Fibroblast of pulmonary artery (primary cell): ENCODE measurements at places on chromosomes 1 and 21.

DNA sequence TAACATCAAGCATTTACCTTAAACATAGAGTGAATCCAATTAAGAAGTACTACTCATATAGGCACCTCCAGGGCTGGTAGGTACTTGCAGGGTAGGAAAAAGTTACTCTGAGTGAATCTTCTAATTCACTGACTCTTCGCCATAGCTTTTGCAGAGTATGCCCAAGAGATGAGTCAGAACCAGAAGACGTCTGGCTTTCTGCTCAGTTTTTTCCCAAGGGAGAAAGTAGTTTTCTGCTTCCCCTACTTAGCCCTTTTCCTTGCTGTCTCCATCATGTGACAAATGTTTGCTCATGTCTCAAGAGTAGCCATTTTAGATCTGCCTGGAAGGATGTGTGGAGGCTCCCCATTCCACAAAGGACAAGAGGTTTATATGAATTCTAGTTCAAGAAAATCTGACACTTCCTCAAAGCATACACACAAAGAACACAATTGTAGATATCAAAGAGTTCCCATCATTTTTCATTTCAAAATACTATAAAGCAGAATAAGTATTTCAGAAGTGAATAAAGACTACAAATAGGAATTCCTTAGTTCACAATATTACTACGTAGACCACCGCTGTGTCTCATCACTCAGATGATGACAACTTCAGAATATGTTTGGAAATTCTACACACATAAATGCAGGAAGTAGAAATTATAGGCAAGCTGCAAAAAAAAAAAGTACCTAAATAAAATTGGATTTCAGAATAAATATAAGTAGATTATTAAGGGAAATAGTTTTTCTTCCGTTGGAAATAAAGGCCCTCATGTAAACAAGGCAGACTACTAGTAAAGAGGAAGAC lies 98.5 kb downstream of the ASH1L start:
- peak; percentile 83 for DNase-seq

DNA sequence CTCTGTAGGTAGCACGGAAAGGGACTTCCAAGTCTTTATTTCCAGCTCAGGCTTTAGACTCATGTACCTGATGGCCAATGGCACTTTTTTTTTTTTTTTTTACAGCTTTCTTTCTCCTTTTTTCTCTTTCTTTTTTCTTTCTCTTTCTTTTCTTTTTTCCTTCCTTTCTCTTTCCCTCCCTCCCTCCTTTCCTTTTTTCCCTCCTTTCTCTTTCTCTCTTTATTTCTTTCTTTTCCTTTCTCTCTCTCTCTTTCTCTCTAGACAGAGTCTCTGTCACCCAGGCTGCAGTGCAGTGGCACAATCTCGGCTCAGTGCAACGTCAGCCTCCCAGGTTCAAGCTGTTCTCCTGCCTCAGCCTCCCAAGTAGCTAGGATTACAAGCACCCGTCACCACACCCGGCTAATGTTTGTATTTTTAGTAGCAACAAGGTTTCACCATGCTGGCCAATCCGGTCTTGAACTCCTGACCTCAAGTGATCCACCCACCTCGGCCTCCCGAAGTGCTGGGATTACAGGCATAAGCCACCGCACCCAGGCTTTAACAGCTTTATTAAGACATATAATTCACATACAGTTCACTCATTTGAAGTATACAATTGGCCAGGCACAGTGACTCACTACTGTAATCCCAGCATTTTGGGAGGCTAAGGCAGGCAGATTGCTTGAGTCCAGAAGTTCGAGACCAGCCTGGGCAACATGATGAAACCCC lies 5.1 kb upstream of the DCAF8 start:
- no peak for DNase-seq

DNA sequence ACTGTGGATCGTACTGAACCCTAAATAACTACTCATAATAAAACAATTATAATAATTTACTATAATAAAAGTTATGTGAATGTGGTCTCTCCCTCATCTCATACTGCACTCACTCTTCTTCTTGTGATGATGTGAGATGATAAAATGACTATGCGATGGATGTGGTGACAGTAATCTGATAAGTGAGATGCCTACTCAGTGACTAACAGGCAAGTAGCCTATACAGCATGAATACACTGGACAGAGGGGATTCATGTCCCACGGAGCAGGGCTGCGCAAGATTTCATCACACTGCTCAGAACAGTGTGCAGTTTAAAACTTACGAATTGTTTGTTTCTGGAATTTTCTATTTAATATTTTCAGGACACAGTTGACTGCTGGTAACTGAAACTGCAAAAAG lies 304.0 kb downstream of the DUSP10 start:
- peak; percentile 56 for DNase-seq

- DNase-seq = no peak
Measured at GRCh38 chr1:91948501-91949355, 473 bp upstream of the BRDT start.

DNA sequence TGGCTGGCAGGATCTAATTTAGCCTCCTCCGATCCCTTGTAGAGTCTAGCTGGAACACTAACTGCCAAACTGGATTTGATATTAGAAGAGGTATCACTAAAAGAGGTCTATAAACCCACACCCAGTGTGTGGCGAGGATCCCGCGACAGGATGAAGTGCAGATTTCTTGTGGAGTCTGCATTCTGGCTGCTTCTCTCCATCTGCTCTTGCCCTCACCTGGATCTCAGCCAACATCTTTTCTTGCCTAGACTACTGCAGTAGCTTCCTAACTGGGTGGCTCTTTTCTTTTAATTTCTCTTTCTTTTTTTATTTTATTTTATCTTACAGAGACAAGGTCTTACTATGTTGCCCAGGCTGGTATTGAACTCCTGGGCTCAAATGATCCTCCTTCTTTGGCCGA lies 48.9 kb upstream of the CAPZB start:
- DNase-seq = no peak

GRCh38 chr1:117363571-117364048 lies 3.6 kb upstream of the MAN1A2 start:
- DNase-seq = no peak

DNA sequence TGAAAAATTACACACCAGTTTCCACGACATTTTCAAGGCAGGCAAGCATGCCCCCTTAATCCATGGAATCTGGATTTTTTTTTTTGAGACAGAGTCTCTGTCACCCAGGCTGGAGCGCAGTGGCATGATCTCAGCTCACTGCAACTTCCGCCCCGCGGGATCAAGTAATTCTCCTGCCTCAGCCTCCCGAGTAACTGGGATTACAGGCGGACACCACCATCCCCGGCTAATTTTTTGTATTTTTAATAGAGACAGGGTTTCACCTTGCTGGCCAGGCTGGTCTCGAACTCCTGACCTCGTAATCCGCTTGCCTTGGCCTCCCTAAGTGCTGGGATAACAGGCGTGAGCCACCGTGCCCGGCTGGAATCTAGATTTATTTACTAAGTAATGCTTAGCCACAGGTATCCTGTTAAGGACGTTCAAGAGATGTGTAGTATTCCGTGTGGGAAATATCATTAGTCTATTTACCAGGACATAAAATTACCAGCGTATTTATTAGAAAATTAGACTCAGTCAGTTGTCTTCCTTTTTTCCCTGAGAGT lies 2.5 kb downstream of the IFI44 start:
- DNase-seq = no peak

DNA sequence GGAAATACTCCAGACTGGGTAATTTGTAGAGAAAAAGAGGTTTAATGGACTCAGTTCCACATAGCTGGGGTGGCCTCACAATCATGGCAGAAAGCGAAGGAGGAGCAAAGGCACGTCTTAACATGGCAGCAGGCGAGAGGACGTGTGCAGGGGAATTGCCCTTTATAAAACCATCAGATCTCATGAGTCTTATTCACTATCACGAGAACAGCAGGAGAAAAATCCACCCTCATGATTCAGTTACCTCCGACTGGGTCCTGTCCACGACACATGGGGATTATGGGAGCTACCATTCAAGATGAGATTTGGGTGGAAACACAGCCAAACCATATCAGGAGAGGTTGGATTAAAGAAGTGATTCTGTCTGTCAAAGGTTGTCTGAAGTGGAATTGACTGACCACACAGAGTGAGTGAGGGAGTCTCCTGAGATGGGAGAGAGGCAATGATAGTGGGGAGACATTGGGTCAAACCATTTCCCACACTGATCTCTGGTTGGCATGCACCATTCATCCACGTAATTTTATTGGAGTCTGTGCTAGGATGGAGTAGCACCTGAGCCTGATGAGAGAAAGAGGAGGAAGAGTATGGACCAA lies 58.3 kb upstream of the VAMP3 start:
- DNase-seq = no peak

GRCh38 chr1:94650301-94650700 lies 108.7 kb upstream of the F3 start:
- DNase-seq = no peak

- DNase-seq = peak; percentile 42
Measured at GRCh38 chr1:17826165-17826488, 71.0 kb downstream of the ACTL8 start.

DNA sequence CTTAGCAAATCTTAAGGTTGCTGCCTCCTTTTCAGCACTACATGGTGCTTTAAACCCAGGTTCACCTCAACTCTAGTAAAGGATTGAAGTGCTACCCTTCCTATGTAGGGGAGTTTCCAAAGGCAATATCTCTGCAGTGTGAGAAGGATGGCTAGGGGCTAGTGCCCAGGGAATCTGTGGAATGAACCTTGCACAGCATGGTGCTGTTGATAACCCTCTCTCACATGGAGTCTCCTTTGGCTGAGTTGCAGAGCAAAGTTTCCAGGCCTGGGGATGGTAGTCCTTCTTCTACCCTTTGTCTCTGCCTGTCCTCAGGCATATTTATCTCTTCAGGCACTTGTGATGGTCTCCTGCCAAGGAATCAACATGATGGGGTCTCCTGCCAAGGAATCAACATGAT lies 59.4 kb downstream of the AXDND1 start:
- no peak for DNase-seq

- no peak for DNase-seq
Measured at GRCh38 chr1:20634065-20634593, 871 bp downstream of the PINK1 start.

GRCh38 chr1:92992054-92992453 lies 30.8 kb upstream of the DIPK1A start:
- DNase-seq = peak; percentile 24

DNA sequence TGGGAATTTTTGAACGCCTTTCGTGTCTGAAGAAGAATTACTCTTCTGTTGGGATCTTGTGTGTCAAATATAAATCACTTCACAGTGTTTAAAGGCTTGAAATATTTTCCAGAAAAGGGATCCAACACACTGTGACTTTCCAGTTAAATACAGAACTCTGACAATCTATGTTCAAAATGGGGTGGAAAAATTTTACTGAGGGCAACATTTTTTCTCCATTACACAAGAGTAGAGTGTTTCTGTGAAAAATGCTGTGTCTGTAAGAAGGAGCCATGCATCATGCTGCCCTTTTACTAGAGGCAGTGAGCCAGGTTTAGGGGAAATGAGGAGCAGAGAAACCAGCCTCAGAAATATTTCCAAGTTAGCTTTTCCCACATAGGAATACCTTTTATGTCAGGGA lies 86.5 kb downstream of the VPS13D start:
- DNase-seq = no peak

DNA sequence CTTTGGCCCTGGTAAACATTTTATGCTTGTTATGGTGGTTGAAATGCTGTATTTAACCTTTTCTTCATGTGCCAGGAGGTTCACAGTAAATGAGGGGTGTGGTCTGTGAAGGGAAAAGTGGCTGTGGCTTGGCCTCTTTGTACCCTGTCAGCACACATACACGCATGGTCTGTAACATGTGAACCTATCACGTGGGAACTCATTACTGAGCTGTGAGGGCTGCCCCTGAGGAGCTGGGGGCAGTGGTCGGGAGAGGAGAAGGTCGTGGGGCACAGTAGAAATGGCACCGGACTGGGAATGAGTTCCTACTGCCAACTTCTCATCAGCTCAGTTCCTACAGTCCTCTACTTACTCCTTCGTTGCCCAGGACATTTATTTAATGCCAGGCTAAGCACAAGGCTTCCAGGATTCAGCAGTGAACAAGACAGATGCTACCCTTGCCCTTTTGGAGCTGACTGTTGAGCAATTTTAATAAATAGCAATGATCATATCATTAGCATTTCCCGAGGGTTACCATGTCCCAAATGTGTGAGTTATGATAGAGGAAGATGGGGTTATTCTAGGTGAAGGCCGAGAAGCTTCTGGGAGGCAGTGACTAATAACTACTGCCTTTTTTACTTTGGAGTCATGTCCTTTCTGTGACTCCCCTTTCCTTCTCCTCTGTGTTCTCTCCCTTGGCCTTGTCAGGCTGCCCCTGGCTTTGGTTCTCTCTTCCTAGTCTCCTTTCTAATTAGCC lies 38.8 kb downstream of the DDR2 start:
- DNase-seq = peak; percentile 63

GRCh38 chr1:155044812-155045657 lies 6.1 kb upstream of the ADAM15 start:
- peak; percentile 86 for DNase-seq

DNA sequence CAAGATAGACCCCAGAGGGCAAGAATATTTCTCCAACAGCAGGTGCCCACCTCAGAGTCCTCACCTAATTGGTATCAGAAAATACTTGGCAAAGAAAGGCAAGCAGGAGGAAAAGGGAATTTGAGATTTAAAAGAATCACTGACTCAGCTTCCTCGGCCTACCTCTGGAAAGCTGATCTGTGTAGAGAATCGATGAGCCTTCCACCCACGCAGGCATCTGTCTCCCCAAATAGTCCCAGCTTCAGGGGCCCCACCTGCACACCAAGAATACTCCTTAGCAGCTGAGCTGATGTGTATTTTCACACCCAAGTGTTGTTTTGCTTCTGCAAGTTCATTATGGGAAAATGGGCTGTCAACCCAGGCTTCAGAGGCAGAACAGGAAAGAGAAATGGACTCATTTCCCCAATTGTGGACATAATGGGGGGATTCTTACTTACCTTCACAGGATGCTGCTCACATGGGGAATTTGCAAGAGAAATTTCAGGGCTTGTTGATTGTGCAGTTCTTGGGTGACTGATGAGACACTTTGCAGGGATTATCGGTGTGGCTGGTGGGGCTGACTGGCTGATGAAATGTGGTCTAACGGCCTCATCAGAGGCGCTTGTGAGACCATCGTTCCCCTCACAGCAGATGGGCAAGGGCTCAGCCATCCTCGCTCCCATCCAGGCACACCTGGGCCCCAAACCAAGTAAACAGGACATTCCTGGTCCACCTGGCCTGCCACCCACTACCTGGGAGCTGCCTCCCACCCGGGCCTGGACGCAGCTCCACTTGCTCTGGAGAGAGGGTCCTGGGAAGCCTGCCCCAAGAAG lies 436.3 kb downstream of the PTPRU start:
- no peak for DNase-seq

DNA sequence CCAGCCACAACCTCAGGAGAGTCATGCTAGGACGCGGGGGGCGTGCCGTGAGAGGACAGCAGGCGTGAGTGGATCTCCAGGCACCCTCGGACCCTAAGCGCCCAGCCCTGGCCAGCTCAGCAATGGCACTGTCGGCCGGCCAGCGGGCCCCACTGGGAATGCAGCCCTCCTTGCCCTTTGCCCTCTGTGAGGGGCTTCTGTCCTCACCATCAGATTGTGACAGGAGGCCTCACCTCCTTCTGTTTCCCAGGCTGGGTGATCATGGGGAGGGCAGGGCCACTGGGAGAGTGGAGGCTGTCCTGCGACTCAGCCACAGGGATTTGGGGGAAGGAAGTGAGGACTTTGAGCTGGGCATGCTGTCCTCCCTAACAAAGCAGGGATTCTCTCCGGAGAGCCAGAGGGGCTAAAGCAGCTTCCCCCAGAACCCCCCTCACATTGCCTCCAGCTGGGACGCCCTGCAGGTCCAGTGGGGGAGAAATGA lies 6.6 kb upstream of the LRRC3 start:
- DNase-seq = no peak
